ENCODE measurements at places on chromosomes 6 and 20.

DNA sequence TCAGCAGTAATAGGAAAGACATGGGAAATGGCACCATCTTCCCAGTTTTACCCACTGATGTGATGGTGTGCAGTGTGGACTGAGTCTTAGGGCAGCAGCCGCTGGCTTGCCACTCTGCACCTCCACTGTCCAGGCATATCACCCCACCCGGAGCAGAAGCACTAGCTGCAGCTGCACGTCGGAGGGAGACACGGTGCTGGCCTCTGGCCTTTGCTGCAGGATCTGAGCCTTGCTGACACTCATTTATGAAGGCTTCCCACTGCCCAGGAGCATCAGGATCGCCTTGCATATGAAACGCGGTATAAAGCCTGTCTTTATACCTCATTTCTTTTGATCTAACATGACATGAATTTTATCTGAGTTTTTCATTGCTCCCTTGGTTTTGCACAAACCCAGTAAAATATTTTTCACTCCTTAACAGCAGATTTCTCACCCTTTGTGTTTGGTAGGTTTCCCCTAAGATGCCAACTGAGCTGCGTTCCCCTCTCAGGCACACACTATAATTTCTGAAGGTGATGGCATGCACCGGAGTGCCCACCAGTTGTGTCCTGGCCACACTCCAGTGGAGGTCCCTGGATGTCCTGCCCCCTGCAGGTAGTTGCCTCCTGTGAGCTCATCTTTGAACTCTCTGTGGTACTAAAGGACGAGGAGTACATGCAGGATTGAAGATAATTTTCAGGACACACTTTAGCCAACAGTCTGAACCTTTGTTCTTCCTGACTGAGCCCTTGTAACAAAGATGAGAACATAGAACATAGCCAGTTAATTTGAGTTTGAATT is 9.0 kb upstream of the EXOC2 start:
- DNase-seq = peak; percentile 31

GRCh38 chr6:14665827-14666724 is 548.5 kb downstream of the CD83 start:
- DNase-seq = no peak

- DNase-seq = peak; percentile 75
Measured at GRCh38 chr6:75855052-75855451, 106.0 kb downstream of the MYO6 start.

DNA sequence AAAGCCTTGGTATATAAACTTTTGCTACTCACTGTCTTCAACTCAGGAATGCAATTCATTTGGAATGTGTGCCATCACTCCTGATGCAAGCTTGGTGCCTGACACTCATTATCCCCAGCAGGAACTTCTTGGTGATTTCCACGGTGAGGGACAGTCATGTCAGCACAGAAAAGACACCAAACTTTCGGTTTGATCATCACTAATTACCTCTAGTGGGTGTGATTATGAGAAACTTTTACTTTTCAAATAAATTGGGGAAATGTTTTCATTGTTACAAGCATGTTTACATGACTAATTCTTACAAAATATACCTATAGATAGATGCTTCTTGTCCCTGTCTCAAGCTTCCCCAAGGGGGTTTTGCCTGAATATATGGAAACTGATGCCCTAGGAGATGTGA is 40.9 kb downstream of the RPP40 start:
- no peak for DNase-seq

- DNase-seq = no peak
Measured at GRCh38 chr6:109478222-109478805, 4.7 kb downstream of the ZBTB24 start.

- DNase-seq = no peak
Measured at GRCh38 chr20:43302936-43303335, 113.2 kb upstream of the PTPRT start.

GRCh38 chr6:108744996-108745395 is 103.2 kb upstream of the ARMC2 start:
- DNase-seq = peak; percentile 33

DNA sequence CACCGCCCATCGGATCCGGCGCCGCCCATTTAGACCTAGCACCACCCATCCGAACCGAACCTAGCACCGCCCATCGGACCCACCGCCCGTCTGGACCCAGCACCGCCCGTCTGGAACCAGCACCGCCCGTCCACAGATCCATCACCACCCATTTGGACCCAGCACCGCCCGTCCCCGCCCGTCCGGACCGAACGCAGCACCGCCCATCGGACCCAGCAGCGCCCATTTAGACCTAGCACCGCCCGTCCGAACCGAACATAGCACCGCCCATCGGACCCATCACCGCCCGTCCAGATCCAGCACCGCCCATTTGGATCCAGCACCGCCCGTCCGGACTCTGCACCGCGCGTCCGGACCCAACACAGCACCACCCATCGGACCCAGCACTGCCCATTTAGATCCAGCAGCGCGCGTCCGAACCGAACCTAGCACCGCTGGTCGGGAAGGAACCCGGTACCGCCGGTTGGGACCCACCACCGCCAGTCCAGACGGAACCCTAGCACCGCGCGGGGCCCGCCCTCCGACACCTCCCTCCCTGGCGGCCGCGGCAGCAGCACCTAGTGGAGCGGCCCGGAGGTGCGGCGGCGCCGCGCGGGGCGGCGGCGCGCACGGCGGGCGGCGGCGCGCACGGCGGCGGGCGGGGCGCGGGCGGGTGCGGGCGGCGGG is 348 bp upstream of the AFDN start:
- peak; percentile 49 for DNase-seq
